ENCODE measurements at places on chromosomes 7 and 10.

DNA sequence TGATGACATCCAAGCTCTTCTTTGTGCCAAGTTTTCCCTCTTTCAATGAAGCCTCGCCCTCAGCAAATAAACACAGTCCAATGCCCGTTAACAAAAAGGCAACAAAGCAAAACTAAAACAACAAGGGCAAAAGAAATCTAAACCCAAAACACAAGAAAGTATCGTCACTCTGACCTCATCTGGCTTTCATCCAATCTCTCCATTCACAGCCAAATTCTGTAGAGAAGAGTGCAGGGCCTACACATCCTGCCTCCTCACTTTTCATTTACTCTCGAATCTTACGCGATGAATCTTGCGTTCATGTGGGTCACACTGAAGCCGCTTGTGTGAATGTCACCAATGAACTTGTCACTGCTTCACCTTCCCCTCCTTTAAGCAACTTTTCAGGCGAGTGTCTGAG, 15.9 kb upstream of the AKR1E2 start:
- DNase-seq, result no peak

GRCh38 chr7:48421357-48421756, 250.1 kb downstream of the ABCA13 start:
- DNase-seq, result no peak

- no peak for DNase-seq
Observed at GRCh38 chr7:70726951-70727378, 405.0 kb upstream of the GALNT17 start.

DNA sequence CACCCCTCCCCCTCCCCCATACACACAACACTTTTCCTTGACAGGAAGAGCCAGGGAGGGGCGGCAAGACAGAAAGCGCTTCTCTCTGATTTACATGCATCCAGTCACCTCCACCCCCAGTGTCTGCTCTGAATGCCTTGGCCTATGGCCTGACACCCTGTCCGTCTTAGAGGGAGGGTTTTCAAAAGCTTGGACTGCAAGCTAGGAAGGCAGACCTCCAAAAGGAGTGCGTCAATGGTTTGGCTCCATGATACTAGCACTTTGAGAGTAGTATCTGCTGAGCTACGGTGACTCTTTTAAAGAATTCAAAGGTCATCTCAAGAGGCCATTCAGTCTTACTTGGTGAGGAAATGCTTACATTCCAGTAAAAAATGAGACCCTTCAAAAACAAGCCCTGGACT, 20.3 kb upstream of the PAX2 start:
- DNase-seq, result no peak

DNA sequence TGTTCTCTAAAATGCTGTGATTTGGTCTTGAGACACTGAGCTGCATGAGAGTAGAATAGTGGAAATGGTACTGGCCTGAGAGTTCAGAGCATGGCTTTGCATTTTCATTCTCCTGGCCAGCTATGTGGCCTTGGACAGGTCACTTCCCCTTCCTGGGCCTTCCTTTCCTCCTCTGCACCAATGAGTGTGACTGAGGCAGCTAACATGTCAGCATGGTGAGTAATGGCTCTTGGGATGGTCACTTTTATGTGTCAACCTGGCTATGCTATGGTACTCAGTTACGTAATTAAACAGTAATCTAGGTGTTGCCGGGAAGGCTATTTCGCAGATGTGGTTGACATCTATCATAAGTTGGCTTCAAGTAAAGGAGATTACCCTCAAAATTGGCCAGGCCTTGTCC, 109.3 kb downstream of the RTKN2 start:
- DNase-seq, result no peak

DNA sequence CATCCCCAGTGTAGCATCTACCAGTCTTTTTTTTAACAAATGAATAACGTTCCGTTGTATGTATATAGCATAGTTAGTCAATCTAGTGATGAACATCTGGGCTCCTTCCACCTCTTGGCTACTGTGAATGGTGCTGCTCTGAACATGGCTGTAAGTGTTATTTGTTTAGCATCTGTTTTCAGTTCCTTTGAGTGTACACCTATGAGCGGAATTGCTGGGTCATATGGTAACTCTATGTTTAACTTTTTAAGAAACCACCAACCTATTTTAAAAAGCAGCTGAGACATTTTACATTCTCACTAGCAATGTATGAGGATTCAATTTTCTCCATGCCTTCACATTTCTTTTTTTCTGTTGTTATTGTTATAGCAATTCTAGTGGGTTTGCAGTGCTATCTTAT, 178.2 kb downstream of the DNAJC1 start:
- DNase-seq, result no peak

DNA sequence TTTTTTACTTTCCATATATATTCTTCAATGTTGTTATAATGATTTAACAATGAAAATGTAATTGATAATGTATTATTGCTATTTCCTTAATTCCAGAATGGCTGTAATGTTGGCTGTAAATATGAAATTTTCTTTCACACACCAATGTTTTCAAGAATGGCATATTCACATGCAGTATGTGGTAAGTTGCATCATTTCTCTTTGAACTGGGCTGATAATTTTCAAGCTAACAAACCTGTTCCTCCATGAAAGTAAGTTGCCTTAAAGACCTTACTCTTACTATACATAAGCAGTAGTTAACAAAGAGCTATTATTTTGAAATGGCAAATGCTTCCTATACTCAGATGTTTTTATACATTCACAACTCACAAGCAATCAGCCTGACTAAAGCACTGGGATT, 154.5 kb downstream of the TMEM168 start:
- no peak for DNase-seq

- DNase-seq, result no peak
Observed at GRCh38 chr10:129601737-129602136, 134.7 kb downstream of the MGMT start.

GRCh38 chr7:156829669-156830336, 63.2 kb downstream of the LMBR1 start:
- no peak for DNase-seq

Data from NCI-H1417 treated with DMSO at 0.1 percent for 48 hours (cell line).